ENCODE measurements at places on chromosomes 12 and 14. TPM values are rescaled to one million over a fixed set of nuclear protein-coding genes. Genes with fewer than 3 reads are reported as not detected.

Gene OAS1
- total RNA-seq: not detected

Gene BEGAIN
- 2.7 TPM for total RNA-seq

Gene HOTAIR
- not detected for total RNA-seq

Gene NCAPD2
- total RNA-seq: 114 TPM

Gene DBX2
- total RNA-seq: not detected

Gene TMEM119
- total RNA-seq: not detected

GRCh38 chr12:119989361-119989730, 310 bp downstream of the BICDL1 start:
- DNase-seq: no peak
- H3K4me3 ChIP-seq: peak overlapping the region; percentile 76
- H3K36me3 ChIP-seq: peaks cover 14% of the 10 kb centered on the region
- H3K27ac ChIP-seq: no peak overlapping the region
- H3K27me3 ChIP-seq: no peaks in the 10 kb centered on the region
- H3K4me1 ChIP-seq: peaks cover 3% of the 10 kb centered on the region

GRCh38 chr14:76472199-76472723, 96.3 kb downstream of the ESRRB start:
- no peaks in the 10 kb centered on the region for H3K4me1 ChIP-seq
- no peaks in the 10 kb centered on the region for H3K36me3 ChIP-seq
- DNase-seq: no peak
- H3K4me3 ChIP-seq: no peak overlapping the region
- H3K27ac ChIP-seq: no peak overlapping the region

DNA sequence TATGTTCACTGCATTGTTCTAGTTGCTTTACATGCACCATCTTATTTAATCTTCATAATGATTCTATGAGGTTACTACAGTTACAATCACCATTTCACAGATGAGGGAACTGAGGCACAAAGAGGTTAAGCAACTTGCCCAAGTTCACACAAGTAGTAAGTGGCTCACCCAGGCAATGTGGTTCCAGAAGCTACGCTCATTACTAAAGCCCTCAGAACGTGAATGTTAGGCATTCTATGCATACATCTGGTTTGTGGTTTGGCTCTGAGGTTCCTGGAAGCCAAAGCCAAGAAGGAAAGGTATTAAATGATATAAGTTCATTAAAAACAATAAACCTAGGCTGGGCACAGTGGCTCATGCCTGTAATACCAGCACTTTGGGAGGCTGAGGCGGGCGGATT, 14.4 kb upstream of the VRTN start:
- no peaks in the 10 kb centered on the region for H3K36me3 ChIP-seq
- no peak for DNase-seq
- H3K27me3 ChIP-seq: no peaks in the 10 kb centered on the region
- no peak overlapping the region for H3K4me3 ChIP-seq

DNA sequence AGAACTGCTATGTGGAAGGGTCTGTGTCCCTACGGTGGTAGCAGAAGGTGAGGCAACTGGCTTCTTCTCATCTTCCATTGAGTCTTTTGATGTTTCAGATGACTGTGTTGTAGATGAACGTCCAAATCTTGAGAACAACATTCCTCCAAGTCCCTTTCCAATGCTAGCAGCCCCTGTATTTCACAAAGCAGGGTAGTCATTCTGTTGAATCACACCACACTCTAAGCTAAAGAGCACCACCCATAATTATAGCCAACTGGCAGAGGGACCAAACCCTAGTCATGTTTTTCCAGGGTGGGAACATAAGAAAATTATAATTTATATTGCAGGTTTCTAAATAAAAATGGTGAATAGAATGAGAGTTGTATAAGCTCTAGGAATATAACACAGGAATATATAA, 98.7 kb downstream of the DDHD1 start:
- no peak overlapping the region for H3K27ac ChIP-seq
- DNase-seq: no peak
- H3K36me3 ChIP-seq: no peaks in the 10 kb centered on the region
- no peak overlapping the region for H3K4me3 ChIP-seq
- no peaks in the 10 kb centered on the region for H3K4me1 ChIP-seq
- H3K27me3 ChIP-seq: no peaks in the 10 kb centered on the region

DNA sequence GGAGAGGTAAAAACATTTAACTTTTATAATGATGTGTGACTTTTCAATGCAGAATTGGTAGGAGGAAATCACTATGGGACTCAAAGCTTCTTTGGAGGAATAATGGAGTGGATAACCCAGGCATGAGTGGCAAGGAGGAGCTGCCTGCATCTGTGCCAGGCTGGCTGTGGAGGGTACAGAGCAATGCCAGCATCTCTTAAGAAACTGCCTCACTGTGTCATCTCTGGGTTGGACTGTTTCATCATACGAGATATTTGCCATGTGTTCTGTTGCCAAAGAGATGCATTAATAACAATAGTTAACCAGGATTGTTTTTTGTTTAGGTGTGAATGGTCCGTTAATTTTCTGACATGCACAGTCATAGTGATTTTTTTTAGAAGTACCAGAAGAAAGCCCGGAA, 183.7 kb upstream of the NTF3 start:
- H3K36me3 ChIP-seq: peaks cover 3% of the 10 kb centered on the region
- H3K4me3 ChIP-seq: no peak overlapping the region
- no peaks in the 10 kb centered on the region for H3K27me3 ChIP-seq

GRCh38 chr12:115149685-115150378, 465.9 kb upstream of the TBX3 start:
- no peak overlapping the region for H3K27ac ChIP-seq
- no peak overlapping the region for H3K4me3 ChIP-seq
- H3K27me3 ChIP-seq: no peaks in the 10 kb centered on the region
- peaks cover 7% of the 10 kb centered on the region for H3K4me1 ChIP-seq
- DNase-seq: no peak

DNA sequence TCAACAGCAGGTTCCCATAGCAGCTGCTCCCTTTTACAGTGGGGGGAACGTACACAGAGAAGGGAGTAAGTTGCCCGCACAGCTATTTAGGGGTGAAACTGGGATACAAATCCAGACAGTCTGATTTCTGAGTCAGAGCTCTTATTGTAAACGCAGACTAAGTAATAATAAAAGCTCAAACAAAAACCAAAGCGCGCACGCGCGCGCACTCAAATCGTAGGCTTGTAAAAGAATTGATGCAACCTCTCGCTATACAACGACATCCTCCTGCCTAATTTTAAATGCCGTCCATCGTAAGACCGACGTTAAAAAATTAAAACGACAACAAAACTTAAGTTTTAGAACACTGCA, 747 bp upstream of the DACT1 start:
- no peaks in the 10 kb centered on the region for H3K36me3 ChIP-seq
- peak overlapping the region; percentile 38 for H3K27ac ChIP-seq
- peaks cover 2% of the 10 kb centered on the region for H3K27me3 ChIP-seq
- no peak for DNase-seq
- H3K4me3 ChIP-seq: peak overlapping the region; percentile 85

DNA sequence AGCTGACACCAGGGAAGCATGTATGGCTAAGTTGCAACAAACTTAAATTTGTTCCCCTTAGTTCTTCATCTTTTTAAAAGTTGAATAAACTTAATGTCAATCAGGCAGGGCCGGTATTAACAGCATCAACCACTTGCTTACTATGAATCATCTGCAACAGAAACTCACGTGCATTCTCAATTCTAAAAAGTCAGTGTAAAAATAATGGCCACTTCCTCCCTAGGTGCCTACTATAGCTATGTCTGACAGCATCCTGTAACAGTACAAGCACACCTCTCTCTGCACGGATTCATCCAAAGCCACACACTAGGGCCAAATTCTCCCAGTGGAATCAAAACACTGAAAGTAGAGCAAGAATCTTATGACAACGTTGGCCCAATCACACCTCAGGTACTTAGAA, 48.6 kb downstream of the PPP1R36 start:
- DNase-seq: no peak
- H3K27me3 ChIP-seq: no peaks in the 10 kb centered on the region
- no peak overlapping the region for H3K27ac ChIP-seq
- no peaks in the 10 kb centered on the region for H3K4me1 ChIP-seq

DNA sequence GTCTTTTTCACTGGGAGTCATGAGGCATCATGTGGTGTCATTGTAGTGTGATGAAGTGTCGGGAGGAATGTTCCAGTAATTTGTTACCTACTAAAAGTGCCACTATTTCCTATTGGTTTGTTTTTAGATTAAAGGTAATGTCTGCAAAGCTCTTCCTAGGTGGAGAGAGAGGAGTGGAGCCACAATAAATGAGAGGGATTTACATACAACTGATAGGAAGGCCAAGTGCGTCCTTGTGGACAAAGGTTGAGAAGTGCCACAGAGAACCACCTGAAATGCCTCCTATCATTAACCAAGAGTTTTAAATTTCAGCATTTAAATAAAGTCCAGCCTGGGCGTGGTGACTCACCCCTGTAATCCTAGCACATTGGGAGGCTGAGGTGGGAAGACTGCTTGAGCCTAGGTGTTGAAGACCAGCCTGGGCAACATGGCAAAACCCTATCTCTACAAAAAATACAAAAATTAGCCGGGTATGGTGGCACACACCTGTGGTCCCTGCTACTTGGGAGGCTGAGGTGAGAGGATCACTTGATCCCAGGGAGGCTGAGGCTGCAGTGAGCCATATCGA, 2.5 kb upstream of the SNX6 start:
- H3K27me3 ChIP-seq: no peaks in the 10 kb centered on the region
- H3K36me3 ChIP-seq: no peaks in the 10 kb centered on the region
- H3K27ac ChIP-seq: no peak overlapping the region

GRCh38 chr12:19200261-19200660, 70.7 kb downstream of the PLEKHA5 start:
- no peak overlapping the region for H3K27ac ChIP-seq
- H3K4me3 ChIP-seq: no peak overlapping the region
- no peaks in the 10 kb centered on the region for H3K27me3 ChIP-seq
- DNase-seq: no peak
- H3K4me1 ChIP-seq: peaks cover 6% of the 10 kb centered on the region

- no peak overlapping the region for H3K27ac ChIP-seq
- no peak overlapping the region for H3K4me3 ChIP-seq
- peak; percentile 42 for DNase-seq
Observed at GRCh38 chr14:22981876-22982476, 375 bp downstream of the AJUBA start.

DNA sequence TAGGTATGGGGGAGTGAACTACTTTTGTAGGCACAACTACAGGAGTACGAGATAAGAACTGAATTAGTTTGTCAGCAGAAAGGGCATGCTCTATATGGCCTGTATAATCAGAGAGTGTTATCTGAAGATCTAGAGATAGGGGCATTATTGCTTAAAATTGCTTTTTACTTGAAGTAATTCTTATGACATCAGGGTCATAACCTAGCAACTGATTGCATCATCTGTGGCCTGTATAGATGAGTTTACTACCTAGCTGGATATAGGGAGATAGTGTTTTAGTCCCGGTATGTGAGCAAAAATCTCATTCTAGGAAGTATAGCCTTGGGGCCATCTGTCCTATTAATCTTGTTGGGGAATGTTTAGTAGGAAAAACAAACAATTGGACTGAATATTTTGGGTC, 142.7 kb downstream of the TMEM117 start:
- H3K36me3 ChIP-seq: peaks cover 46% of the 10 kb centered on the region
- H3K4me1 ChIP-seq: peaks cover under 1% of the 10 kb centered on the region
- no peak overlapping the region for H3K4me3 ChIP-seq
- no peak overlapping the region for H3K27ac ChIP-seq

All from H9 (cell line).